CD4-positive, alpha-beta memory T cell (primary cell): ENCODE measurements at places on chromosomes 16 and 17. TPM values are rescaled to one million over a fixed set of nuclear protein-coding genes. Genes with fewer than 3 reads are reported as not detected.

PVALEF gene
- not detected for total RNA-seq

C16orf54 gene
- 139 TPM for total RNA-seq

COL1A1 gene
- 1.0 TPM for total RNA-seq

EFCAB5 gene
- total RNA-seq, result 2.7 TPM

SYT17 gene
- total RNA-seq, result not detected

RNF167 gene
- 172 TPM for total RNA-seq

PLEKHH3 gene
- total RNA-seq, result 0.15 TPM

DNA sequence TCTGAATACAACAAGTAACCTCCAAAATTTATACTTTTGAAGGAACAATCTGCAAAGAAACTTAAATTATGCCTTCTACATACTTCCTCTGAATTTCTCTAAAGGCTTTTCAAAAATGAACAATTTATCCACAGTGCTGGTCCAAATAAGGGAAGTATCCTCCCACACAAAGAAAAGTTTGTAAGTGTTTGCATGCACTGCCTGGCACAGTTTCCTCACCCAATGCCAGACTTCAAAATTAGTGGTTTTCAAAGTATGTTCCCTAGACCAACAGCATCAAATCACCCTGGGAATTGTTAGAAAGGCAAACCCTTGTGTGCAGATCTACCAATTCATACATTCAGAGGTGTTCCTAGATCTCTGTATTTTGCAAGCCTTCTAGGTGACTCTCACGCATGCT lies 82.5 kb downstream of the PCTP start:
- DNase-seq, result no peak

GRCh38 chr17:61422116-61422799 lies 22.6 kb downstream of the TBX2 start:
- no peak for DNase-seq

- DNase-seq, result no peak
Observed at GRCh38 chr16:53429221-53429943, 4.9 kb upstream of the RBL2 start.

DNA sequence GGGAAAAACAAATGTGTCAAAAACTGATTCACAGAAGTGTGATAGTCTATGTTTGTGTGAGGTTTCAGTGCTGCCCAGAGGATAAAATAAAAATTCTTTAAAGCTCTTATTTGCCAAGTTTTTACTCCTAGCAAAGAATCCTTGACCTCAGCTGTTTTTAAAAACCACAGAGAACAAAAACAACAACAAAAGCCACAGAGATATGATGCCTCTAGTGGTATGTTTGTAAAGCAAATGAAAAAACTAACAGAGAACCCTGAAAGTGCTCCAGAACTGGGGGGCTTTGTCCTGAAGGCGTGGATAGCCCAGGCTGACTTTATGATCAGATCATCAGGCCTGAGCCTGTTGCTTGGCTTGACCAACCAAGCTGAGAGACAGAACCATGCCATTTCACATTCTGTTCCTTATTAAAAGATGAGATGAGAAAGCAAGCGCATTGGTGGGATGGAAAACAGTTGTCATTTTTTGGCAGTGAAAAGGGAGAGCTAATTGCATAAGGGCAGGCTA lies 411.0 kb downstream of the CPPED1 start:
- no peak for DNase-seq

GRCh38 chr17:15918661-15919259 lies 26.2 kb upstream of the ADORA2B start:
- DNase-seq, result no peak

GRCh38 chr17:7281074-7281952 lies at the start of gene SLC2A4:
SLC2A4 (plus strand) TSS chr17:7281718; CDS start chr17:7281935, 217 bp downstream.
- peak; percentile 68 for DNase-seq

- no peak for DNase-seq
Observed at GRCh38 chr16:14071576-14072271, 605 bp downstream of the MRTFB start.

GRCh38 chr16:27449434-27450195 lies 47.6 kb downstream of the IL21R start:
- DNase-seq, result peak; percentile 80

DNA sequence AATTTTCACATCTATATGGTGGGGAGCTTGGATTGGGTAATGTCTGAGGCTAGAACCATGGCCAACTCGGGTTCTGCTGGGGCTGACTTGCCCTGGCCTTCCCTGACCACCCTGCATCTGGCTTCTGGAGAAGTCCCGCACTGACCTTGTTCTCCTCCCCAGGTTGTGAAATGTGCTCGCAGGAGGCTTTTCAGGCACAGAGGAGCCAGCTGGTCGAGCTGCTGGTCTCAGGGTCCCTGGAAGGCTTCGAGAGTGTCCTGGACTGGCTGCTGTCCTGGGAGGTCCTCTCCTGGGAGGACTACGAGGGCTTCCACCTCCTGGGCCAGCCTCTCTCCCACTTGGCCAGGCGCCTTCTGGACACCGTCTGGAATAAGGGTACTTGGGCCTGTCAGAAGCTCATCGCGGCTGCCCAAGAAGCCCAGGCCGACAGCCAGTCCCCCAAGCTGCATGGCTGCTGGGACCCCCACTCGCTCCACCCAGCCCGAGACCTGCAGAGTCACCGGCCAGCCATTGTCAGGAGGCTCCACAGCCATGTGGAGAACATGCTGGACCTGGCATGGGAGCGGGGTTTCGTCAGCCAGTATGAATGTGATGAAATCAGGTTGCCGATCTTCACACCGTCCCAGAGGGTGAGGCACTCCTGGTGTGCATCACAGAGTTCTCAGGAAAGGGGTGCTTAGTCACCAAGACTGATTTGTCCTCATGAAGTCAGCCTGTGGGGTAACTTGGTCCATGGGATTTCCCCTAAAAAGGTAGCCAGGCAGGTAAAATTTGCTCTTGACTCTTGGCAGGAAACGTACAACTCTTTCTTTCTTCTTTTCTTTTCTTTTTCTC lies 6.1 kb downstream of the NOD2 start:
- DNase-seq, result peak; percentile 89

GRCh38 chr16:17437127-17437720 lies 33.5 kb downstream of the XYLT1 start:
- no peak for DNase-seq

- DNase-seq, result no peak
Observed at GRCh38 chr17:64256913-64257807, 5.9 kb downstream of the TEX2 start.

DNA sequence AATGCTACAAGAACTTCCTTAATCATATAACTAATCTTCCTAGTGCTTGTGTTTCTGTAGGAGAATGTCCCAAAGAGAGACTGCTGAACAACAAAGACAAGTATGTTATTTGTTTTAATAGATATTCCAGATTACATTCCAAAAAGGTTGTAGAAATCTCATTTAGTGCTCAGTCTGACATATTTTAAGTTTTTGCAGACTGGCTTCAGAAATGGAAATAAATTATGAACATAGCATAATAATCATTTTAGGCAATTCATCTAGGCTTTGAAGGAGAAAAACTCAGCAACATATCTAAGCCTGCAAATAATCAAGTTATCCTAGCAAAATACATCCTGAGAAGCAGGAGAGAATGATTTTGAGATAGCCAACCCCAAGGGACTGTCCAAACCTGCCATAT lies 171.6 kb upstream of the CDH5 start:
- DNase-seq, result no peak

DNA sequence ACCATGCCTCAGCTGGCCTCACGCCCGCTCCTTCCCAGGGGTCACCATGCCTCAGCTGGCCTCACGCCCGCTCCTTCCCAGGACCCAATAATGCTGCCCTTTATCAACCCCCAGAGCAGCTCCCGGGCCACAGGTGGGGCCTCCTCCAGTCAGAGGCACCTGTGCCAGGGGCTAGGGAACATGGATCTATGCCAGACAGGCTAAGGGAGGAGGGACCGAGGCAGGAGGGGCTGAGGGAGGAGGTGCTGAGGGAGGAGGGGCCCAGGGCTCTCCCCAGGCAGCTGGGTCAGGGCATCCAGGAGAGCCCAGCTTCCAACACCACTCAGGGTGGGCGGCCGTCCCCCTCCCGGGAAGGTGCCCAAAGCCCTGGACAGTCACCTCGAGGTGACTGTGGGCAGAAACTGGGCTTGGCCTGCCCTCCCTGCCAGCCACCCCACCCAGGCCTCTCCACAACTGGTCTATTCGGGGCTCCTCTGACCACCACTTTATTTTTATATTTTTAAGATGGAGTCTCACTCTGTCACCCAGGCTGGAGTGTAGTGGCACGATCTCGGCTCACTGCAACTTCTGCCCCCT lies 19.4 kb downstream of the UTS2R start:
- DNase-seq, result no peak

DNA sequence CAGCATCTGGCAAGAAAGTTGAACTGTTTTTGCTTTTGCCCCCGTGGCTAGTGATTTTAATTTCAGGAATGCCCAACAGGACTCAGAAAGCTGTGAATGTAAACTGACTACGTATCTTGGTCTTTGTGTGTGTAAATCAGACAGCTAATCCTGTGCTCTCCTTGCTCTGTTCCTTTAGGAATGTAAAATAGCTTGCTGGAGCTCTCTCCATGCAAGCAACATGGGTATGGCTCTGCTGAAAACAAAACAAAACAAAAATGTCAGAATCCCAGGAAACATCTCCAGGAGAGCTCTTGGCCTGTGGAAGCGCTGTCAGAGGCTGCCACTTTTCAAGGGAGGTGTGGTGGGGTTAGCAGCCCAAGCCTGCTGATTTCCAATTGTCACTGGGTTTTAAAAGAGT lies 161.8 kb upstream of the NOG start:
- DNase-seq, result no peak

DNA sequence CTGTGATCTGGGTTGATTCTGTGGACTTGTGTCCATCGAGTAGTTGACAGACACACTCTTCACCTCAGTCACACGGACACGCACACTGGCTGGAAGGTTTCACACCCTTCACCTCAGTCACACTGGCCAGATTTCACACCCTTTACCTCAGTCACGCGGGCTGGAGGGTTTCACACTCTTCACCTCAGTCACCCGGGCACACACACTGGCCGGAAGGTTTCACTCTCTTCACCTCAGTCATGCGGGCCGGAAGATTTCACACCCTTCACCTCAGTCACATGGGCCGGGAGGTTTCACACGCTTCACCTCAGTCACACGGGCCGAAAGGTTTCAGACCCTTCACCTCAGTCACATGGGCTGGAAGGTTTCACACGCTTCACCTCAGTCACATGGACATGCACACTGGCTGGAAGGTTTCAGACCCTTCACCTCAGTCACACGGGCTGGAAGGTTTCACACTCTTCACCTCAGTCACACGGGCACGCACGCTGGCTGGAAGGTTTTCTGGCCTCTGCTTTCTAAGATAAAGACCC lies 96.2 kb downstream of the PGS1 start:
- DNase-seq, result peak; percentile 23

- no peak for DNase-seq
Observed at GRCh38 chr17:4001048-4001590, 36.9 kb upstream of the ATP2A3 start.

GRCh38 chr17:81511804-81512561 lies 616 bp downstream of the ACTG1 start:
- DNase-seq, result no peak

DNA sequence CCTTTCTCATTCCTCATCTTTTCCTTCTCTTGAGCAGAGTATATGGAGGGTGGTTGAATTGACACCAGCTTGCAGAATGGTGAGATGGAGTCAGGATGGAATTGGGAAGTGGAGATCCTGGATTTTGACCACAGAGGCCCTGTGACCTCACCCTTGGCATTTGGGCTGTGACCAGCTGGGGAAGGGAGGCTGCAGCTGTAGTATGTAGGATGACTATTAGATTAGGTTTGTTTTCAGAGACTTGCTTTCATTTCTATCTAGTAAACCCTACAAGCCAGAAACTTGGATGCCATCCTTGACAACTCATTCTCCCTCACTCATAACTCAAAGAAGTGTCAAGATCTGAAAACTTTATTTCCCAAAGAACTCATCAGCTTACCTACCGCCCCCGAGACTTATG lies 5.9 kb downstream of the GNGT2 start:
- no peak for DNase-seq

- DNase-seq, result no peak
Observed at GRCh38 chr17:5055543-5055942, 20.3 kb upstream of the SLC52A1 start.

GRCh38 chr17:17313350-17313991 lies 10.3 kb downstream of the NT5M start:
- DNase-seq, result peak; percentile 76

DNA sequence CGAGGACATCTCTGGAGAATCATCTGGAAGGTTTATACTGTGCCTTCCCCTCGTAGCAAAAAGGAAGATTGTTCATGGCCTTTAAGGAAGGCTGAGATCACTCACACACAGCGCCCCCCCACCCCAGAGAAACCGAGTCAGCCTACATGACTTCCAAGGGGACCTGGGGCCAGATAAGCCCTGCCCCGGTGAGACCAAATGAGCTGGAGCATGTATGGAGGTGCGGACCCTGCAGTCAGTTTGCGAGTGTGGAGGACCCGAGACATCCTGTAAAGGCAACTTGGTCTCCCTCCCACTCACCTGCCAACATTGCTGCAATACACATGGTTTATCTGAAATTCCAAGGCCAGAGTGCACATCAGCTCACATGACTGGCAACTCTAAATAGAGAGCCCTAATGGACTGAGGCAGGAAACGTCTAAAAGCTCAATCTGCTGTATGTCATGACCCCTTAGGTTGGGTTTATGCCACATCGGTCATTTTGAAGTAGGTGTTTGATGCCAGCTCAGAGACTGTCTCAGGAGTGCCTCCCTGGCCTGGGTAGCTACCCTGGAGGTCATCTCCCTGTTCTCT lies 233.6 kb downstream of the CPPED1 start:
- no peak for DNase-seq

- DNase-seq, result no peak
Observed at GRCh38 chr17:48335858-48336500, 94.0 kb downstream of the SKAP1 start.

GRCh38 chr17:15377200-15377599 lies 35.8 kb upstream of the TEKT3 start:
- DNase-seq, result no peak
